ENCODE measurements at places on chromosomes 2 and 18.

DNA sequence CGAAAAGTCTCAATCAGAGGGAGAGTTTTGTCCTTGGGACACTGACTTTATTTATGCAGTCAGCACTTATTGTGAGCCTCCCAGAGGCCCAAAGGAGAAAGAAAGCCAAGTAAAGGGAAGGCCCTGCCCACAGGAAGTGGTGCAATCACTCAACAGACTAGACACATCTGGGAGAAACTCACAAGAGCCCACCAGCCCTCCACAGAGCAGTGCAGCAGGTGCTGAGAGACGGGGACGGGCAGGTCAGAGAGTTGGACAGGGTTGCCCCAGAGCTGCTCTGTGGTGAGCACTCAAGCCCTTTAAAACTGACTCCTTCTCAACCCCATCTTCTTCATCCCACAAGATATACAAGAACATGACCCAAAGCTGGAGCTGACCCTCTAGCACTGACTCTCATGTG is 96.0 kb downstream of the TFCP2L1 start:
- DNase-seq, result no peak

GRCh38 chr2:45024600-45025291 is 15.5 kb upstream of the SIX2 start:
- no peak for DNase-seq

GRCh38 chr2:233680361-233681045 is 1.2 kb upstream of the UGT1A7 start:
- no peak for DNase-seq

DNA sequence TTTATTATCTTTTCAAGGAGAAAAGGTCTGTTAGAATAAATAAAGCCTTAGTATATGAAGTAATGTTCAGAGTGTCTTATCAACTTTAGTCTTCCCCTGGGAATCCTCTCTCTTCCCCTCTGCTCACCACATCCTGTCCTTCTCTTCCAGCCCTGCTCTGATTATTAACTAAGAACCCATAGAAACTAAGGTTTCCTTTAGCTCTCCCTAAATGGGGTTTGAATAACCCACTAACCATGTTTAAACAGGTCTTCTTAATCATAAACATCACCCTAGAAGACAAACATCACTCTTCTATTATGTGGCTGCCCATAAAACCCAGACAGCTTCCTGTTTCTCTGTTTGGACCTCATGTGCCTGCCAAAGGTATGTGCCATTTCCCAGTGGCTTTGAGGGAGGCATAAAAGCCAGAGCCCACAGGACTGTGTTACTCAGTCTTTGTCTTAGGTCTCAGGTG is 50.1 kb downstream of the SLC14A1 start:
- no peak for DNase-seq

DNA sequence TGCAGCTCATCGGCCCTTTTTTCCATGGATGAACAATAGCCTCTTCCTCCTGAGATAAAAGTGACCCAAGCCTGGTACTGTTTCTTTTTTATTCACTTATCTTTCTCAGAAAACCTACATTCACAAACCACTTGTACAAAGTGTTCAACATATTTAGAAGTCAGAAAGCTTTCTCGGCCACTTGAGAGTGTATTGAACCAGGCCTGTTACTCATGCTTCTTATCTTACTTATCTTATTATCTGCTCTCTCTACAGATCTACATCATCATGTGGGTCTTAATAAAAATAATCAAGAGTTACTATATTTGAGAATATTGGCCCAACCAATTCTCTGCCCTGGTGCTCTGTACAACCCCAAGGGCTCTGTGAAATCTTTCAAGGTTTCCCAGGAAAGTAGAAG is 242.1 kb downstream of the MREG start:
- no peak for DNase-seq

DNA sequence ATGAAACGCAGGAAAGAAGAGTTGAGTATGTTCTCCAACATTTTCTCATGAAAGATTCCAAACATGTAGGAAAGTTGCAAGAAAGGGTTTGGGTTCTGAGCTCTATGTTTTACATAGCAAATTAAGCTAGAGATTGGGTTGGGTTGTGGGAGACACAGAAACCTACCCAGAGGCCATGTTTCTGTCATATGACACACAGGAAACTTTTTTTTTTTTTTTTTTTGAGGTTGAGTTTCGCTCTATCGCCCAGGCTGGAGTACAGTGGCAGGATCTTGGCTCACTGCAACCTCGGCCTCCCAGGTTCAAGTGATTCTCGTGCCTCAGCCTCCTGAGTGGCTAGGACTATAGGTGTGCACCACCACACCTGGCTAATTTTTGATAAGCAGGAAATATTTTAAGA is 57.6 kb downstream of the DOCK10 start:
- no peak for DNase-seq

DNA sequence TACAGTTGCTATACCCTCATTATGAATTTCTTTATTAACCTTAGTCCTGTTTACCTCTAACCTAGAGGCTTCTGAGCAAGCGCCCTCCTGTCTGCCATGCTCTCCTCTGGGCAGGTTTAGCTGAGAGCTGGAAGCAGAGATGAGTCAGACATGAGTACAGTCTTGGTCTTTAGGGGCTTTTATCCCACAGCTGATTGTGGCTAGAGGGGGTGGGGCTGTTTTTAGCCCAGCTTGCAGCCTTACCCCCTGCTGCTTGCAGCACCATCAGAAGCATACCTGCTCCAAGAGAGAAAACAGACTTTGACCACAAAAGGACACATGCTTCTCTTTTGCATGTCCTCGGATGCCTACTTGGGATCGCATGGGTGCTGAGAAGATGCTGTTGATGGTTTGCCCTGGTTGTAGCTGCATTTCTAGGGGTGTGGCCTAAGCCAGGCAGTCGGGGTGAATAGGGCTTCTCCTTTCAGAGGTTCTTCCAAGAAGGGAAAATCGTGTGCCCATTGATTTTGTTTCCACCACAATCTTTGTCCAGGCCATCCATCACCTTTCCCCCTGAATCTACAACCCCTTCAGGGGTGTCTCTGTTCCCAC is 115.0 kb upstream of the LGALSL start:
- DNase-seq, result no peak

DNA sequence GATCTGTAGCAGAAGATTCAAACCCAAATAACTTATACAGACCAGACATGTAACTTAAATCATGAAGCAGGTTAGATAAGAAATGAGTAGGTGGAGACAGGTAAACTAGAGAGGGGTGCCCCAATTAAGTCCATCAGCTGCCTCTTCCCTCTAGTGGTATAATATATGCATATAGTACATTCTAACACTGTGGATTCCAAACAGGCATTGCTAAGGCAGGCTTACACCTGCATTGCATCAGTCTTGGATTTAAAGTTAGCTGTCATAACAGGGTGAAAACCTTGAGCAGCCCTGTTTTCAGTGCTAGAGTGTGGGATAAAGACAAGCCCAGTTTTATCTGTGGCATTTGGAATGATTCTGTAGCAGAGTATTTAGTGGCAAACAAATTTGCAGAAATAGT is 63.4 kb downstream of the NYAP2 start:
- no peak for DNase-seq

GRCh38 chr18:4906856-4907255 is 290.2 kb downstream of the AKAIN1 start:
- no peak for DNase-seq

DNA sequence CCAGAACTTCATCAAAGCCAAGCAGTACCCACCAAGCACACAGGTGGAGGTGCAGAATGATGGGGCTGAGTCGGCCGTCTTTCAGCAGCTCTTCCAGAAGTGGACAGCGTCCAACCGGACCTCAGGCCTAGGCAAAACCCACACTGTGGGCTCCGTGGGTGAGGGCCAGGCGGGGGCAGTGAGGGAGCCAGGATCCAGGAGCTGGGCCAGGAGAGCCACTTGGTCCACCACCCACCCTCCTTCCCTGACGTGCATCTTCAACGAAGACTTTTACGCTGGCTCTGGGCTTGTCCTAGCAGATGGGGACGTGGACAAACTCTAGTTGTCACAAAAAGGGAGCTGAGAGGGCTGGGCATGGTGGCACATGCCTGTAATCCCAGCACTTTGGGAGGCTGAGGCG is 11.8 kb downstream of the VIL1 start:
- DNase-seq, result no peak

- DNase-seq, result no peak
These were observed 787.2 kb downstream of the TDRD15 start for GRCh38 chr2:21910832-21911507.

DNA sequence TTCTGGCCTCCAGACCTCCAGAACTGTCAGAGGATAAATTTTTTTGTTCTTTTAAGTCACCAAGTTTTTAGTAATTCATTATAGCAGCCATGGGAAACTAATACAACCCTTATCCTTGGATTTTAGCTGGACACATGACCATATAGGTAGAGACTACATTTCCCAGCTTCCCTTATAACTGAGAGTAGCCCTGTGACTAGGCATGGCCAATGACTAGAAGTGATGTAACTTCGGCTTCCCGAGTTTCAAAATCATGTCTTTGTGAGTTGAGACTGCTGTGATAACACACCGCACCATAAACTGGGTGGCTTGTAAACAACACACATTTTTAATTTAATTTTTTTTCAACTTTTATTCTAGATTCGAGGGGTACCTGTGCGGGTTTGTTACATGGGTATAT is 134.0 kb upstream of the SERTAD2 start:
- no peak for DNase-seq

GRCh38 chr2:2043394-2043793 is 287.7 kb downstream of the MYT1L start:
- DNase-seq, result no peak

GRCh38 chr2:36672199-36672598 is 24.3 kb upstream of the VIT start:
- no peak for DNase-seq

GRCh38 chr18:61426492-61427053 is 93.3 kb downstream of the CDH20 start:
- no peak for DNase-seq

- DNase-seq, result no peak
These were observed 150.5 kb downstream of the EN1 start for GRCh38 chr2:118696786-118697465.

- no peak for DNase-seq
These were observed 19.3 kb upstream of the LOXHD1 start for GRCh38 chr18:46676182-46676835.

DNA sequence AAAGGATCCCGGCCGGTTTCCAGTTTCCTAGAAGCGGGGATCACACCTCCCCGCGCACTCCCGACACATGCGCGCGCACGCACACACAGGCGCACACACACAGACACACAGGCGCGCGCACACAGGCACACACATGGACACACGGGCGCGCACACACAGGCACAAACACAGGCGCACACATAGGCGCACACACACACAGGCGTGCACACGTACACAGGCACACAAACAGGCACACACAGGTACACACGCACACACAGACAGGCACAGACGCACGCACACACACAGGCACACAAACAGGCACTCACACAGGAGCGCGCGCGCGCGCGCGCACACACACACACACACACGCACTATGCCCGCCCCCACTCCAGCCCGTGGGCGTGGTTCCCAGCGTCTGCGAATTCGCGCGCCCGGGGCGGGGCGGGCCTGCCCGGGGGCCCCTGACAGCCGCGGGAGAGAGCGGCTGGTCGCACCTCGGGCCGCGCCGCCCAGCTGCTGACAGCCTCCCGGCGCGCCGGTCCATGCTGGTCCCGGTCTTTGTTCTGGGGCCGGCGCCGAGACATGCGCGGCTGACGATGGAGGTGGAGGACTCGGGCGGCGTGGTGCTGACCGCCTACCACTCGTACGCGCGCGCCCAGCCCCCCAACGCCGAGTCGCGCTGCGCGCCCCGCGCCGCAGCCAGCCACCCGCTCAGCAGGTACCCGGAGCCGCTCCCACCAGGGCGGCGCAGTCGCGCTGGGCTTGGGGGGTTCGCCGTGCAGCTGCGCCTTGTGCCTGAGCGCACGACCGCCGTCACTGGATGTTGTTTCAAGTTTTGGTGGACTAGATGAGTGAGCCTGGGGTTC is at the start of gene ARHGAP28:
Gene ARHGAP28 (plus strand): TSS at position 470 of the 845 bp plus-strand sequence. CDS start 106 bp downstream, at position 576.
- no peak for DNase-seq

All from stimulated activated CD8-positive, alpha-beta memory T cell treated with anti-CD3 and anti-CD28 coated beads, Interleukin-15, amount 100 ng/mL, for 24 hours (primary cell).